ENCODE measurements at places on chromosomes 12 and 14.
A peak's percentile ranks its signal among the peaks of the same experiment; 100 is the strongest.

- no peak for DNase-seq
These were observed 2.6 kb downstream of the GPR68 start for GRCh38 chr14:91241863-91242262.

GRCh38 chr14:77378701-77379100 lies 1.5 kb downstream of the SAMD15 start:
- DNase-seq = no peak

DNA sequence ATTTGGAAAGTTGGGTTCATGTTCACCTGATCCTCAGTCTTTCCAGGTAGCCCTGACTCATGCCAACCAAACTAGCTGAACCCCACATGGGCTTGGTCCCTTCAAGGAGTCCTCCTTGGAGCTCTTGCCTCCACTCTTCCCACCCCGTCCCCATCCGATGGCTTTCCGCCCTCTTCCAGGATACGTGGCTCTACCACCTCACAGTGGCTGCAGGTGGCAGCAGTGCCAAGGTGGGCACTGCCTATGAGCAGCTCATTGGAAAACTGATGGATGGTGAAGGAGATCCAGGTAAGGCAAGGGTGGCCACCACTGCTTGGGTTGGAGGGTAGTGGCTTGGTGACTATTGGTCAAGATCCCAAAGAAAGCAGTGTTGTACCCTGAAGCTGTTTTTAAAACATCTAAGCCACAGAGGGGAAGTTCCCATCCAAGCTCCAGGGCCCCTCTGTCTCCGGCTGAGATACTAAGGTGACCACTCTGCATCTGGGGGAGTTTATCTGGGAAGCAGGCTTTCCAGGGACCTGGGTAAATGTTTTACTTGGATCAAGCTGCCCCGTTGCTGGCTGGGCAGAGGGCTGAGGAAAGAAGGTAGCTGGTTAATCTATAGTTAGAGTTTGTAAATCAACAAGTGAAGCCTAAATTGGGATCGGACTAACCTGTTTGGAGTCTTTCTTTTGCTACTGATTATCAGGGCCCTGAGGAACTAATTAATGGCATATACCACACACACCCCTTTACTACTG lies 23.7 kb downstream of the PIGH start:
- no peak for DNase-seq

DNA sequence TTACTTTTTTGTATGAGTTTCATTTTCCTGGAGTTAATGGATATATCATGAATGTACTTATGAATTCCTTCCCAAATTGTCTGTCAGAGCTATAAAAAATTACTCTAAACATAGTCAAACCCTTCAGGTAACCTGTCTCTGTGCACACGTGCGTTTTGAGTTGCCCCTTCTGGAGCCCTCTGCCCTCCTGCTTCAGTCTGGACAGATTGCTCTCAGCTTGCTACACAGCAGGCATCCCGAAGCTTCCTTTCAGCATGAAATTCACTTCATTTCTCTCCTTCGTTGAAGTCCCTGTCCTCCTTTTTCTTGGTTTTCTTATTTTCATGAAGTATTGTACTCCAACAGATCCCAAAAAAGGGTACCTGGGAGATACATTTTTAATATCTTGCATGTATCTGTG lies 47.3 kb downstream of the FNTB start:
- no peak for DNase-seq

- no peak for DNase-seq
These were observed 72.7 kb downstream of the MYRFL start for GRCh38 chr12:69897744-69898143.

GRCh38 chr12:21248679-21249078 lies 86.0 kb downstream of the SLCO1A2 start:
- DNase-seq = peak; percentile 49

DNA sequence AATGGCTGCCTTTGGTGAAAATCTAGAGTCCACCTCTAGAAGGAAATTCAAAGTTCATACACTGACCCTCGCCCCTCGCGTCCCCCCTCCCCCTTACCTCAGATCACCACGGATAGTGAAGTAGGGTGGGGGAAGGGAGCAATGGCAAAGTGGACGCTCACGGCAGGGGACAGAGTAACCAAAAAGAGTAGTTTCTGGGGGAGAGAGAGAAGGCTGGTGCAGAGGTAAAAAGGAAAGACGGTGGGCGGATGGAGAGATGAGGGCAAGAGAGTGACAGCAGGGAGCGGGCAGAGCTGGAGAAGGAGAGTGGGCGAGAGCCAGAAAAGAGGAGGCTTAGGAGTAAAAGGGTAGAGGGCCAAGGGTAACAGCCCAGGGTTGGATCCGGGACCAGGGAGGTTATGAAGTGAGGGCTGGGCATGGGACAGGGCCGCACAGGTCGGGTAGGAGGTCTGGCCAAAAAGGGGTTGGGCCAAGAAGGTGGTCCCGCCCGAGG lies 423 bp downstream of the ALDH6A1 start:
- DNase-seq = no peak

DNA sequence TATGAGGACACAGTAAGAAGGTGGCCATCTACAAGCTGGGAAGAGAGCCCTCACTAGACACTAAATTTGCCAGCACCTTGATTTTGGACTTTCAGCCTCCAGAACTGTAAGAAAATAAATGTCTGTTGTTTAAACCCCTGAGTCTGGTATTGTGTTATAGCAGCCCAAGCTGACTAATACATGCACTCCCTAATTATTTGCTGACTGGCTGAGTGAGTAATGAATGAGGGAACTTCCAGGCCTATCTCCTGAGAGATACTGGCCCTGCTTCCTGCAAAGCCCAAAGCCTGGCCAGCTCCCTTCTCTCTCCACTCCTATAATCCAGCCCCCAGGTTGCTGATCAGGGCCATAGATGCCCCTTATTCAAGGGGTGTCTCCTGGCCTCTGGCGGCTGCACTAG lies 120.0 kb upstream of the NOS1 start:
- DNase-seq = no peak

DNA sequence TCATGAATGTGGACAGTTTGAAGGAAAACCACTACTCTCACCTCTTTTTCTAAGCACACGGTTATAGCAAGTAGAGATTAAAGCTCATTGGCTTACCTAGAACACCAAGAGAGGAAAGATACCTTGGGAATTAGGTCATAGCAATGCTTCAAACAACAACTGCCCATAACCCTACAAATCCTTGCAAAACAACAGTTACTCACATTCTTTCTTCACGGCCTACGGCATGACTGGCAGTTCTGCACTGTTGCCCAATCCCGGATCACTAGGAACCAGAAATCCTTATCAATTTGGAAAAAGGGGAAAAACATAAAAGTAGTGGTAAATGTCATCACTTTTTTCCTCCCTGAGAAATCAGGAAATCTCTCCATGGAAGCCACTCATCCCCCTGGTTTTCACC lies 9.6 kb upstream of the ISM2 start:
- no peak for DNase-seq

GRCh38 chr12:91852634-91853033 lies 293.0 kb downstream of the BTG1 start:
- DNase-seq = no peak

DNA sequence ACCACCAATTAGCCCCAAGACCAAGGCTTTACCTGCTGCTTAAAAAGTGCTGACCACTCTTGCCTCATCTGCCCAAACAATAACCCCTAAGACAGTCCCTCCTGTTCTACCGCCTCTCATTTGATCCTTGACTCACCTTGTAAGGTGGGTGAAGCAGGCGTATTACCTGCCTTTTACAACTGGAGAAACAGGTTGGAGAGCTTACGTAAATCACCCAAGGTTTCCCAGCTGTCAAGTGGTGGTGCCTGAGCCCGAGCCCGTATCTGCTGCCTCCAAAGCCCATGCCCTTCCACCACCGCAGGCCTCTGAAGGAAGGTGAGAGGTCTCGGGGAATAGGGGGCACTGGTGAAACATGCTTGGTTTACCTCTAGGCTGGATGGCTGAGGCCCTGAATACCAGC lies 36.6 kb downstream of the MAX start:
- no peak for DNase-seq

DNA sequence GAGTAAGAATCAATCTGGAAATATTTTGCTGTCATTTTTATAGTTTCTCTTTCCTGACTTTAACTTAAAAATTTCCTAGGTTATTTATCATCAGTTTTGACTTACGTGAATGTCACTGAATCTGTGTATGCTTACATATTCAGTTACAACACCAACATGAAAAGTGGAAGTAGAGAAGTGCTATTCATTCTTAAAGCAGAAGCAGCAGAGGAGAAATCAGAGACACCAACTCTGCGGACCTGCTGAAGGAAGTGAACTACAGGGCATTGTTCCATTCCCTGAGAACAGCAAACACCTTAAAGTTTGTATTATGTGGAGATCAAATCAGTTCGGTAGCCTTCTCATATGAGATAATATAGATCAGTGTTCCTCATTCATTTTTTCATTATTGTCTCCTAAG lies 34.1 kb downstream of the RAD51B start:
- DNase-seq = no peak

DNA sequence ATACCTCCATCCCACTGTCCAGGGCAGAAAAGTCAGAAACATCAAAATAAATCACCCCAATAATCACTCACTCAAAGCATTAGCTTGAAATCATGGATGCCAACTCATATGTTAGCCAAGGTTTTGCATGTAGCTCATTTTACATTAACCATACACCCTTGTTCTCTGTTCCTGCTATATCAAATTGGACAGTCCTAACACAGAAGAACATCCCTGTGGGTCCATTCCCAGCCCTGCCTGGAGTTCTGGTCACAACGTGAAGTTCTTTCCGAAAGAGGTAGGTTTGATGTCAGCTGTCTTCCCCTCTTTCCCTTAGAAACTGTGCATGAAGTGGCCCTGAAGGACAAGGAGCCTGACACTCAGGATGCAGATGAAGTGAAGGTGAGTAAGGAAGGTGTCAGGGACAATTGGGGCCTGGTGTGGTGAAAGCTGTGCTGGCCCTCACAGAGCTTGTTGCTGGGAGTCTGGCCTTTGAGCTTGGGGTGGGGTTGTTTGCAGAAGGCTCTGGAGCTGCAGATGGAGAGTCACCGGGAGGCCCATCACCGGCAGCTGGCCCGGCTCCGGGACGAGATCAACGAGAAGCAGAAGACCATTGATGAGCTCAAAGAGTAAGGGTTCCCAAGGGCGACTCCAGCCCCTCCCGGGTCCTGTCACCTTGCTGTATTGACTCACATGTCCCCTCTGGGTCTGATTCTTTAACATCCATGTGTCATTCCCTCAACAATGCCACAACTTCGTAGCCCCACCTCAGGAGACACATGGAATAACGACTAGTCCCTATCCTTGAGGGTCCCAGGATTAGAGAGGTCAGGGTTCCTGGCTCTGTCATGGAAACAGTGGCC lies 15.0 kb upstream of the PIP4K2C start:
- DNase-seq = no peak

DNA sequence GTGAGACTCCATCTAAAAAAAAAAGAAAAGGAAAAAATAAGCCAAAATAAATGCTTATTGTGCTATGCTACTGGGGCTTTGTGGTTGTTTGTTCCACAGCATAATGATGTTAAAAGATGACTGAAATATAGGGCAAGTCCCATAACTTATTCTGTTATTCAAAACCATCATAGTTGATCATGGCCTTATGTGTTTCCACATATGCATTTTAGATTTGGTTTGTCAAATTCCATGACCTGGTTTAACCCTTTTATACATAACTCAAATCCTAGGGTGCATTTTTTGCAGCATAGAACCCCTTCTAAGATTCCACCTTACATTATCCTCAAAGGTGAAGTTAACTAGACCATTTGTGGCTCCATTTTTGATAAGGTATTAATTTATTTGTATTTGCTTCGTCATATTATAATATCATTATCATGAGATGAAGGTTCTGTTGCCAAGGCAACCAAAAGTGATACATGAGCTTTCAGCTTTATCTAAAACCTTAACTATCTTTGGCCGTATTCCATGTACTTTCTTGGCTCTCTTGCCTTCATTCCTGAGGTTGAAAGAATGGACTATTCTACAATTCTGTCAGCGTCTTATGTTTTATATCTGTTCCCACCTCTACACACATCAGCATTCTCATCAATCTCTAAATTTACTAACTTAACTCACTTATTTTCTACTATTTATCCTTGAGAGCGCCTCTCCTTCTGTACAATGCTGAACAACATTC lies 138.7 kb upstream of the DYRK2 start:
- no peak for DNase-seq

DNA sequence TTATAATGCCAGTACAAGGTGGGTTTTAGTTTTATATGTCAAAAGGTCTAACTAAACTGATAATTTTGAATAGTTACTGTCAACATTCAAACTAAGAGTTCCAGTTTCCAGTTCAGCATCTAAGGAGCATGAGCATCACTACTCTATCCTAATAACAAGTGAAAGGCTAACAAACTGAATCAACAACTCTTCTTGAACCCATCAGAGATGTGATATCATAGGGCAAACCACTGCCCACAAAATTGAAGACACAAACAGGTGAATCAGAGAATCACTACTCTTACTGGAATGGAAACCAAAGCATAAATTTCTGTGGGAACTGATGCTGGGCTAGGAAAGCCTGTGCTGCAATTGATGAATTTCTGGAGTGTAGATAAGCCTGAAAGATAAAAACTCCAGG lies 140.7 kb upstream of the GRIP1 start:
- no peak for DNase-seq

DNA sequence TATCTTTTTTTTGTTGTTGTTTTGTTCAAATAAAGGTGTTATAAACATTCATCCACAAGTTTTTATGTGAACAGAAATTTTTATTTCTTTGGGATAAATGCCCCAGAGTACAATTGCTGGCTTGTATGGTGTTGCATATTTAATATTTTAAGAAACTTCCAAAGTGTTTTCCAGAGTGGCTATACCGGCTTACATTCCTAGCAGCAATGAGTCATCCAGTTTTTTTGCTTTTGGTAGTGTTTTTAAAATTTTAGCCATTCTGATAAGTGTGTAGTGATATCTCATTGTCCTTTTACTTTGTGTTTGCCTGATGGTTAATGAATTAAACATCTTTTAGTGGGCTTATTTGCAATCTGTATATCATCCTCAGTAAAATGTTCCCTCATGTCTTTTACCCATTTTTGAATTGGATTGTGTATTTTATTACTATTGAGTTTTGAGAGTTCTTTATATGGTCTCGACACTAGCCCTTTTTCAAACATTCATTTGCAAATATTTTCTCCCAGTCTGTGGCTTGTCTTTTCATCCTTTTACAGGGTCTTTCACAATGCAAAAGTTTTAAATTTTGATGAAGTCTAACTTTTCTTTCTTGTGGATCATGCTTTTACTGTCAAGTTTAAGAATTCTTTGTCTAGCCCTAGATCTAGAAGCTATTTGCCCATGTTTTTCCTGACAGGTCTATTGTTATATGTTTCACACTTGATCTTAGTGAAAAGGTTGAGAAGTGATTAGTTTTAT lies 29.5 kb downstream of the PPP4R4 start:
- DNase-seq = no peak

All from NCI-H1694 treated with DMSO at 0.1 percent for 48 hours (cell line).